ENCODE measurements at places on chromosomes 6 and 20.

DNA sequence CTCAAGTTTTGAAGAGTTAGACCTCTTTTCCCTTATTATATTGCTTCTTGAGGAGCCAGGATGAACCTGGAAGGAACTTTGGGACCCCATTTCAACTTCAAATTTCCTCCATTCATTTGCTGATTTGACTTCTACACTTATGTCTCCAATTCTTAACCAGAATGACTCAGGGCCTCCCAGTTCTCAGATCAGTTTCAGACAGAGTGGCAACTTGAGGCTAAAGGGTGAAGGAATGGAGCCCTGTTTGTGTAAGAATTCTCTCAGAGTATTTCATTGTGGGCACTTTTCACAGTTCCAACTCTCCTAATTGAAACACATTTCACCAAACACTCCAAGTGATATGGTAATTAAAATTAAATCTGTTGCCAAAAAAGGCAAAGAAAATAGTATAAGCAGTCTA lies 109.0 kb upstream of the FLRT3 start:
- DNase-seq = no peak

DNA sequence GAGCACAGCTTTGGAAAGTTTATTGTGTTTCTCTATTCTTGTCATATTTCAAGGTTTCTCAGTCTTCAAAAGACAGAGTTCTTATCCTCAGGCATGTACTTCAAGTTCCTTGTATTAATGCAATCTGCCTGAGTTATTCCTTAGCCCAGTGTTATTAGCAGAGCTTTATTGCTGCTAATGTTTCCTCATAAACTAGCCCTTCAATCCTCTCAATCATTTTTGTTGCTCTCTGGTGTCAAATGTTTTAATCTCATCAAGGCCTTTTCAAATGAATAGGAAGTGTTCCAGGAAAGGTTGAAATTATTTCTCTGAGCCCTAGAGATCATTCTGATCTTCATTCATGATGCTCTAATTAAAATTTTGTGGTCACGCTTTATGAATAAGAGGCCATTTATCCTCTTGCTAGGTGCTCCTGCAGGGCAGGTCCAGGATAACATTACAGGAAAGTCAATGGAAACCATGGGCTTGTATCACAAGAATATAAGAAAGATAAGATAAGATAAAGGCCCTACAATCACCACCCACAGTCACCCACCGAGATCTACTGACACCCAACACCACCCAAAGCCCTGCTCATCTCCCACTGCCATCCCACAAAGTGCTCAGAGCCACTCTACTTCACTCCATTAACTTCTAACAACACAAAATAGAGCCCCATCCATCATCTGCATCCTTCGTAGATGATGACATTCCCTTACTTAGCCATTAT lies 125.9 kb downstream of the COL9A1 start:
- DNase-seq = no peak

DNA sequence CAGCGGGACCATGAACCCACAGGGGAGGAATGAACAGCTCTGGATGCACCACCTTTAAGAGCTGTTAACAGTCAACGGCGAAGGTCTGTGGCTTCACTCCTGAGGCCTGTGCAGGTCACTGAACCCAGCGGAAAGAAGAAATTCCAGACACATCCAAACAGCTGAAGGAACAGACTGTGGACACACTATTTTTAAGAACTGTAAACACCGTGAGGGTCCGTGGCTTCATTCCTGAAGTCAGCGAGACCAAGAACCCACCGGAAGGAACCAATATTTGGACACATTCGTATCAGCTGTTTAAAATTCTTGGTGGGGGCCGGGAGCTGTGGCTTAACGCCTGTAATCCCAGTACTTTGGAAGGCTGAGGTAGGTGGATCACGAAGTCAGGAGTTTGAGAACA lies 5.4 kb upstream of the TMEM14B start:
- no peak for DNase-seq

DNA sequence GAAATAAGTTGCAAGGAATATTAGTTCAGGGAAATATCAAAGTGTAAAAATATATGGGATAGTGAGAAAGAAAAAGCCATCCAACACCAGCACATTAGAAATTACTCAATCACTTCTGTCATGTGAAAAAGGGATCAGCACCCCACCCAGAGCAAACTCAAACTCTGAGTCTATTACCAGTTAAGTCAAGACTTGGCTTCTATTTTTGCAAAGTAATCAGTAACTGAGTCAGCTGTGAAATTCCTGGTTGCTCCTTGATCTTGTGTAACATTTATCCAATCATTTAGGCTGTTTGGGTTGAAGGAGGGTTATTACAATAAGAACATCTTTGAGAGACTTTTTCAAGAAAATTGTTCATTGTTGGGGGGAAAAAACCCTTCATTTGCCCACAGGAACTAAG lies 51.2 kb downstream of the SLC22A23 start:
- DNase-seq = no peak

DNA sequence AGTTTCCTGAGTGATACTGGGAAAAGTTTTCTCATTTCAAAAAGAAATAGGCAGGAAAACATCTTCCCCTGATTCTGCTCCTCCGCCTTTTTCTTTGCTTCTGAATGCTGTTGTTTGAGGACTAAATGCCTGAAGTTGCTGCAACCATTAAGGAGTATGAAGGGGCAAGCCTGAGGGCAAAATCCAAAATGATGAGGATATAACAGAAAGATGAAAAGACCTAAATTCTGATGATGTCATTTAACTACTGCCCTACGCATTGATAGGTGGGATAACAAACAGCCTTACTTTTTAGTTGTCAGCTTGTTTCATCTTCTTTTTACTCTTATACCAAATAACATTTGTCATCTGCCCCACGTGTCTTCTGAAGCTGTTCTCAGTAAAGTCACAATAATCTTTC lies 474.6 kb upstream of the MMS22L start:
- DNase-seq = no peak

GRCh38 chr6:81713205-81713604 lies 39.3 kb downstream of the TENT5A start:
- DNase-seq = no peak

DNA sequence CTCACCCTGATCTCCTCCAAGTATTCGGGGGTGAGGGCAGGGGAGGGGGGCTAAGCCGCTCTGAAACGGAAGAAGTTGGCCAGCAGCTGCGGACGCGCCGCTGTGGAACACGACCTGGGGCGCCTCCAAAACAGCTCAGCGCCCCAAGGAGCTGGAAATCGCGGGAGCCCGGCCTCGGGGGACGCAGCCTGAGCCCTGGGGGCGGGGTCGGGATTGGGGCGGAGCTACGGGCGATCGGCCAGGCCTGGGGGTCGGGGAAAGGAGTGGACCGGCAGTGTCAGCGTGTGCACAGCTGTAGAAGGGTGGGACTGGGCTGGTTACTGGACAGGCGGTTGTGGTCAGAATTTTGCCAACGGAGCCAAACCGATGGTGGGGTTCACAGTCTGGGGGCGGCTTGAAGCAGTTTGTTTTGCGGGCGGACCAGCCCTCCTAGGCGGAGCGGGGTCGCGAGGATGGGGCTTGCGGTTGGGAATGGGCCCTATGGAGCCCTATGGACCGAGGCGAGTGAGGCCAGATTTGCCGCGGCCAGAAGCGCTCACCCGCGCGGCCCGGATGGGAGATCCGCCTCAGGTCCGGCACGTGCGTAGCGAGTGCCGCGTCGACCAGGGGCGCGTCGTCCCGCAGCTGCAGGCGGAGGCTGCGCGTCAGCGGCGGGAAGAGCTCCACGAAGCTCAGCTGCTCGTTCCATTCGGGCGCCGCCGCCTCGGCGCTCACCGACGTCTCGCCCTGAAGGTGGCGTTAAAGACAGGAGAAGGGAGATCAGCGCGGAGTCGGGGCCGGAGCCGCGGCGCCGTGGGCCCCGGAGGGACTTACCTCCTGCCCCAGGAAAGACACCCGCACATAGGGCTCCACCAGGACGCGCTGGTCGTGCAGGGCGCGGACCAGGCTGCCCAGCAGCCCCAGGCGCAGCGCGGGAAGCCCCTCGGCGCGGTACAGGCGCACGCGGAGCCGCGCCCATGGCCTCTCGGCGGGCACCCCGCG lies 14.3 kb upstream of the SPAG4 start:
- DNase-seq = peak; percentile 34

GRCh38 chr6:158211273-158212055 lies 43.3 kb downstream of the GTF2H5 start:
- no peak for DNase-seq

DNA sequence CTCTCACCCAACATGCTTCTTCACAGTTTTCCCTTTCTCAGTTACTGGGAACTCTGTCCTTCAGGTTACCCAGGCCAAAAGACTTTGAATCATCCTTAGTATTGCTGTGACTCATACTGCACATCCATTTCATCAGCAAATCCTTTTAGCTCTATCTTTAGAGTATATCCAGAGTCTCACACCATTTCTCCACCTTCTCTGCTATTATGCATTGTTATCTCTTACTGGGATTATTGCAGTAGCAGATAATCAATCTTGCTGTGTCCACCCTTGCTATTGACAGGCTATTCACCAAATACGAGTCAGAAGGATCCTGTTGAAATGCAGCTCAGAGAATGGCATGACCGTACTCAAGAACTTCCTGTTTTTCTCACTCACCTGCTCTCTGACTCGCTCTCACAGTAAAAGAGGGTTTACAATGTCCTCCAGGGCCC lies 57.3 kb downstream of the BCKDHB start:
- DNase-seq = no peak

DNA sequence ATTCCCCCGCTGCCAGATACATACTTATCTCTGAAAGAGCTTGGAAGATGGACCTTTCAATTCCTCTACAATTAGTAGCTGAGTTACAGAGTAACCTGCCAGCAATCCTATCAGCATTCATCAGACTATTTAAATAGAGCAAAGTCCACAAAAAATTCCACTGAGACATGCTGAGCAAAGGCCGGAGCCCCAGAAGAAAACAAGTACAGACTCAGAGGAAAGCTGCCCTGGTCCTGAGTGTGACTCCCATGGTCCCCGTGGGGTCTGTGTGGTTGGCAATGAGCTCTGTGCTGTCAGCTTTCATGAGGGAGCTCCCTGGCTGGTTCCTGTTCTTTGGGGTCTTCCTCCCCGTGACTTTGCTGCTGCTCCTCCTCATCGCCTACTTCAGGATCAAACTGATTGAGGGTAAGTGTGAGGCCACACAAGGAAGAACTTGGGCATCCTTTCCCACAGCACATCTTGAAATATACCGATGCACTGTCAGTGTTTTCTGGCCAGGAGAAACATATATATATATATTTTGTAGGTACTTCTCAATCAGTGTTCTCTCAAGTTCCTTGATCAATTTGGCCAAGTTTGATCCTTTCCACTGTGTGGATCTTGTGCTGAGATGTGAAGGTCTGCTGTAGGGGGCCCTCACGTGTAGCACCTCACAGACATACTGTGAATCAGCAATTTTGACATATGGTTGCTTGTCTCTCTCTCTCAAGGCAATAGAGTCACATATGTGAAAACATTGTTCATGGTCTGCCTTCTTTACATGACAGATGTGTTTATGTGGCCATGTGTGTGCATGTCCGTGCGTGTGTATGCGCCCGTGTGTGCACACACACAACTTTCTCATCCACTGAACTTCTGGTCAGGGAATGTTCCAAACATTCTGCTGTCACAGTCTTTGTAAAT lies at the start of gene SMLR1:
Gene SMLR1, plus strand, starts transcription at position 160 of the 903 bp plus-strand sequence. Its CDS starts 8 bp downstream, at position 168.
- DNase-seq = no peak

DNA sequence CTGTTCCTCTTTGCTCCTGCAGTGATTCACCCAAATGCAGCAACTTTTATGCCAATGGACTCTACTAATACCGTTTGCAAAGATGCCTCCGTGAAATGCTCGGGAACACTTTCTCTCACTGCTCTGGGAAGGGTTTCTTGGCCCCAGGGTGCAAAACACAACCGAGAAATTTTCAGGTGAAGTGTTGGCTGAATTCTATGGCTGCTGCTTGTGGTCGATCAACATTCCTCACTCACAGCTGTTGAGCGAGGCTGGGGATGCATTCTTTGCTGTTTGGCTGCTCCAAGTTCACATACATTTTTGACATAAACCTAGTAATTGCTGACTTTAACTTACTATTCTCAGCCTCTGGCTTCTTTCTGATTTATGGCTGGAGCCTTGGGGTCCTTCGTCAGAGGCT lies 342.0 kb upstream of the CHD6 start:
- DNase-seq = no peak

GRCh38 chr6:137311940-137312339 lies 92.8 kb upstream of the IFNGR1 start:
- DNase-seq = no peak

- no peak for DNase-seq
These were observed 44.4 kb downstream of the DCDC2 start for GRCh38 chr6:24313251-24314141.

DNA sequence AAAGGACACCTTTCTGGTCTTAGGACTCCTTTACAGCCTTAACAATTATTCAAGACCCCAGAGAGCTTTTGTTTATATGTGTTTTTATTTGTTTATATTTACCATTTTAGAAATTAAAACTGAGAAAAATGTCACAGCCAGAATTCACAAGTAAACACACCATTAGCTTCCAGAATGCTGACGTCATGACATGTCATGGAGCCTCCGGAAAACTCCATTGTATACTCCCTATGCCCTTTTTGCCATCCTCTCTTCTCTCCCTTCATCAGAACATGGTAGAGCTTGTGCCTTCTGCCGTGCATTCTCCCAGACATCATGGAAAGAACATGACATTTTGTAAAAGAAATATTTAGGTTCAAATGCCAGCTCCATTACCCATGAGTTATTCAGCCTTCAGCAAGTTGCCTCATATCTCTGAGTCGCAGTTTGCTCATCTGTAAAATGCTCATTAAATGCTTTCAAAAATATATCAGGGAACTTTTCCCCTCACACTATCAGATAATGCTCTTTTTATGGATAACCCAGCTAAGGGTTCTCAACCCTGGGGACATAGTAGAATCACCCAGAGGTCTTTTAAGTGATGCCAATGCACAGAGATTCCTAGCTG lies 27.8 kb downstream of the TNFAIP3 start:
- DNase-seq = no peak

DNA sequence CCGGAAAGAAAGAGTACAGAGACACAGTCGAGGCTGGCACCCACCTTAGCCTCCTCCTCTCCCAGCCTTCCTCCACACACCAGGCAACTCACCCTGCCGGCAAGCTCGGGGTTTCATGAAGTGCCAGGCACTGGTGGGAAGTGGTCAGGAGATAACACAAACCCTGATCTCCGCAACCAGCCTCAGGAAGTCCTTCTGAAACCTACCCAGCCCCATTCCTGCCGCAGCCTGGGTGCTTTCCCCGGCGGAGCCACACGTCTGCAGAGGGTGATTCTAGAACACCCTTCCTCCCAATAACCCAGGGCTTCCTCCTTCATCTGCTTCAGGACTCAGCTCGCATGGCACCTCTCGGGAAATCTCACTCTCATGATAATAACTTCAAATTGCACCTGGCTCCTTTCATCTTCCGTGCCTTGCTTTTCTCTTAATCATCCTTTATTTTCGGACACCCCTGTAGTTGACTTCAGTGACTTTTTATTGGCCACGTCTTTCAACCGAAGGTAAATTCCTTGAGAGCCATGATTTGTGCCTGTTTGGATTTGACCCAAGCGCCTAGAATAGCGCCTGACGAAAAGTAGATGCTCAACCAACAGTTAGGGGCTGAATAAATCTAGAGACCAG lies 8.7 kb upstream of the HLA-E start:
- no peak for DNase-seq
